Astrocyte of the spinal cord (primary cell): ENCODE measurements at places on chromosomes 4 and X.
A peak's percentile ranks its signal among the peaks of the same experiment; 100 is the strongest.

GRCh38 chr4:169689681-169690080 is 68.1 kb downstream of the HPF1 start:
- DNase-seq = no peak

GRCh38 chrX:9537781-9538180 is 72.9 kb downstream of the TBL1X start:
- DNase-seq = no peak

- peak; percentile 62 for DNase-seq
Observed at GRCh38 chr4:74217365-74217764, 59.4 kb downstream of the MTHFD2L start.

DNA sequence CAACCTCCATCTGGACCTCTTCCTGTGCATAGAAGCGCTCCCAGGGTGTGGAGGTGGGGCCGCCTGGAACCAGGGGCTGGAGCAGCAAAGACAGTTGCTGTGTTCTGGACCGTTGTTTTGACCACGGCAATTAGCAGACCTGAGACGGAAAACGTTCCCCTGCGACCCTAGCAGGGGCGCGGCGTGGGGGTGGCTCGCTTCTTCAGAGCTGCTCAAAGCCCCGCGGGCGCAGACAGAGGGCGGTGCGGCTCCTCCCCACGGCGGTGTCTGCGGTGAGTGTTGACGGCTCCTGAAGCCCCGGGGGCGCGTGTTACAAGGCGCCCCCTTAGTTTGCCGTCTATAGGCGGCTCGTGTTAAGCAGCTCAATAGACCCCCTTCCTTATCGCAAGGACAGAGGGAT is 79.2 kb downstream of the TRIML1 start:
- no peak for DNase-seq

DNA sequence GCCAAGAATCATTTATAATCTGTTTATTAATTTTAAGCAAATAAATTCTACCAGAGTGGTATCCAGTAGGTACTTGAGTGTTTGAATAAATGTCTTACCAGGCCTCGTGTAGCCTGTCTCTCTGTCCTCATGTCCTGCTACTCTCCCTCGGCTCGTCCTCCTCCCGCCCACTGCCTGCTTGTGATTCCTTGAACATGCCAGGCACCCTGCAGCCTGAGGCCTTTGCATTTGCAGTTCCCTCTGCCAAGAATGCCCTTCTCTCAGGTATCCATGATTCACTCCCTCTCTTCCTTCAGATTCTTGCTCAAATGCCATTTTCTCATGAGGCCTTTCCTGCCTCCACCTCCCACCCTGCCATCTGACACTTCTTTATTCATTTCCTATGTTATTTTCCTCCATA is 209.7 kb upstream of the PRPS2 start:
- no peak for DNase-seq

GRCh38 chrX:47380268-47380667 is 9.9 kb downstream of the ZNF157 start:
- DNase-seq = no peak

GRCh38 chr4:89447543-89447942 is 139.9 kb upstream of the GPRIN3 start:
- DNase-seq = no peak

DNA sequence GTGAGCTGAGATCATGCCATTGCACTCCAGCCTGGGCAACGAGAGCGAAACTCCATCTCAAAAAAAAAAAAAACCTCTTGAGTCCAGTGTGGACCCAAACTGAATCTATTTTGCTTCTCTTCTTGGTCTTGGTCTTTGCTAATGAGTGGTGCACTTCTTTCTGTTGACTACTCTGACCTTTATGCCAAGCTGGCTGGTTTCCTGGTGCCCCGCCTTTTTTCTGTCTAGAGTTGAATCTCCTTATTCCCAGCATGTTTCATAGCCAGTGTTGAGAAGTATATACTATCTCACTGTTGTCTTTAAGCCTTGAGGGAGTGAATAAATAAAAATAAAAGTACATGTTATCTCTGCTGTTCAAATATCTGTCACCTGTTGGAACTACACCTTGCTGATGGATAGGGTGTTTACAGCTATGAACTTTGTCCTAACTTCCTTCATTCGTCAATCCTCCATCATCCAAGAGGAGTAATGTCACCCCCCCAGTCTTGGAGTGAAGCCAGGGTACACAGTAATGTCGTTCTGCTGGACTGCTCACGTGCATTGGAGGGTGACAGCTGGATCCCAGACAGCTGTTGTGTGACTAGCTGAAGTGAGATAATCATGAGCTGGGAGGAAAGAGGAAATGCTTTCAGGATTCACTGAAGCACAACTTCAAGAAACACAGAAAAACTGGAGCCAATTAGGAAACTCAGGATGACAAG is 99.3 kb upstream of the PRKG2 start:
- DNase-seq = peak; percentile 18

GRCh38 chrX:131704136-131704695 is 160.3 kb downstream of the OR13H1 start:
- peak; percentile 85 for DNase-seq

GRCh38 chr4:79700356-79700755 is 292.3 kb upstream of the GK2 start:
- DNase-seq = no peak

- DNase-seq = peak; percentile 8
Observed at GRCh38 chr4:156710365-156711192, 261.0 kb downstream of the PDGFC start.

DNA sequence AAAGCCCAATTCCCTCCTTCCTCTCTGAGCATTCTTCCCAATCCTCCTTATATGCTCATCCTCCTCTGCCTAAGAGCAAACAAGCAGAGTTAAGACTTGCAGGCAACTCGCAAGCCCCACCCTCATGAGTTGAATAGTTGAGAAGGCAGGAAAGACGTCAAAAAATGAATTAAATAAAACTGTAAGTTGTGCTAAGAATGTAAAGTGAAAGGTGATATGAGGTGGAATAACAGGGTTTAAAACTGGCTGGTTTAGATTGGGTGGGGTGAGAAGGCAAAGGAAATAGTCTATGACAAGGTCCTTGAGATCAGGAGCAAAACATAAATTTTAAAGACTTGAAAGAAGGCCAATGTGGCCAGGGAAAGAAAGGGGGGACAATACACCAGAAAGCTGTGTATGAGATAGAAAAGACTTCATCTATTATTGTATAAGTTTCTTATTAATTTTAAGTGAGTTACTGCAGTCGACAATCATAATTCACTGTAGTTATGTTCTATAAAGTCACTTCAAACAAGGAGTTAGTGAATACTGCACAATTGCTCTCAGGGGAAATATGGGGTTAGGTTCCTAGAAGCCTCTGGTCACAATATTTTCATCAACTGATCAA is 124.9 kb downstream of the RELL1 start:
- no peak for DNase-seq

GRCh38 chrX:10397349-10397748 is 223.0 kb downstream of the MID1 start:
- DNase-seq = no peak

- no peak for DNase-seq
Observed at GRCh38 chr4:174358410-174358809, 74.7 kb downstream of the CEP44 start.

DNA sequence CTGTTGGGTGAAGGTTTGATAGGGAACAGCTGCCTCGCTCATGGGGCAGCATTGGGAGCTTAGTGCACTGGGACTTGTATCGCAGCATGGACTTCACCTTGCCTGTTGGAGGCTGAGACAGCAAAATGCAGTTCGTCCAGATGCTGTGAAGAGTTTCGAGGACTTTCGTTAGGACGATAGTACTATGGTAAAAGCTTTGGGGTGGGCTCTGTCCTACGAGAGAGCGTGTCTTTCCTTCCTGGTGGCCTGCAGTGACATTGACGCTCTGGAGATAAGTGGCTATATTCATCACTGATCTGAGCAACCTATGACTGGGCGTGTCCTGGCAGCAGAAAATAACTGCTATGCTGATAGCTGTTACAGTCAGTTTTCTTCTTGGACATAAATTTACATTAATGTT is 44.8 kb downstream of the ARHGAP10 start:
- no peak for DNase-seq
